Tongue (tissue), 3 donors: ENCODE measurements at places on chromosomes 4 and X. TPM values are rescaled to one million over a fixed set of nuclear protein-coding genes. Genes with fewer than 3 reads are reported as not detected.

The XAGE2 gene
- not detected for total RNA-seq

DNA sequence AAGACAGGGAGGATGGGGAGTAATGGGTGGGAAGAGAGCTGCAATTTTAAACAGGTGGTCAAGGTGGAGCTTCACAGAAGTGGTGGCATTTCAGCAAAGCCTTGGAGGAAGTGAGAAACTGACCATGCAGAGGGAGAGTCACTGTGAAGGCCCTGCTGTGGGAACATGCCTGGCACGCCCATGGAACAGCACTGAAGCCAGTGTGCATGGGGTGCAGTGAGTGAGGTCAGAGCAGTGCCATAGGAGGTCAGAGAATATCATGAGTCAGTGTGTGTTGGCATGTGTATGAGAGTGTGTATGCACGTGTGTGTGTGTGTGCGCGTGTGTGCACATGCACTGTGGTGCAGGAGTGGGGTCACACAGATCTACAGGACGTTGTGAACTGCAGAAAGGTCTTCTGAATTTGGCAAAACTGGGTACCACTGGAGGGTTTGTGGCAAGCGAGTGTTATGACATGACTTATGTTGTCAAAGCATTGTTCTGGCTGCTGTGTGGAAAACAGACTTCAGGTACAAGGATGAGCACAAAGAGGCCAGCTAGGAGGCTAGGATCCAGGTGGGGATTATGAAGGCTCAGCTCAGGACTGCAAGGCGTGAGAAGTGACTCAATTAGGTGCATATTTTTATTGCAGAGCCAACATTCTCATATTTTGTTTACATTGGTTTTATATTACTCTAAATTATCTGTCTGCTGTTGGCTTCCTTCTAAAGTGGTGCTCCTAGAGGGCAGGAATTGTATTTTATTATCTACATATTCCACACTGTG lies 34.0 kb downstream of the ZNF827 start:
- DNase-seq, result no peak

DNA sequence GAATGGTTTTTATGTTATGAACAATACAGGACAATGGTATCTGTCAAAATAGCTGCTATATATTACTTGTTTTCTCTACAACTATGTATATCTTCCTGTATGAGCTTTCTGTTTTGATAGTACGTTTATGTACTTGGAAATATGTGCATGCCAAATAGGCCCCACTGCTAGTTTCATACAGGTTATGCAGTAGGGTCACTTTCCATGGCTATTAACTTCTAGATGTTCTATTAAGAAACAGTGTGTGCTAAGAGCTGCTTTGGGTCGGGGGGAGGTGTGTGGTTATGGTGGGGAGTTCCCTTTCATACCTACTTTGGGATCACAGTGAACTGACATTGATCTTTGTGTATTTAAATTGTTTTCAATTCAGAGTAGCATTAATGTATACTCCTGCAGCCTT lies 30.9 kb downstream of the RBPJ start:
- no peak for DNase-seq

GRCh38 chr4:134024251-134024650 lies 177.3 kb downstream of the PABPC4L start:
- peak; percentile 9 for DNase-seq

The IGFBP7 gene
- total RNA-seq, result 201 TPM

The SPANXN3 gene
- total RNA-seq, result not detected

The KIAA1210 gene
- total RNA-seq, result 0.10 TPM

The PSAPL1 gene
- total RNA-seq, result 0.51 TPM

DNA sequence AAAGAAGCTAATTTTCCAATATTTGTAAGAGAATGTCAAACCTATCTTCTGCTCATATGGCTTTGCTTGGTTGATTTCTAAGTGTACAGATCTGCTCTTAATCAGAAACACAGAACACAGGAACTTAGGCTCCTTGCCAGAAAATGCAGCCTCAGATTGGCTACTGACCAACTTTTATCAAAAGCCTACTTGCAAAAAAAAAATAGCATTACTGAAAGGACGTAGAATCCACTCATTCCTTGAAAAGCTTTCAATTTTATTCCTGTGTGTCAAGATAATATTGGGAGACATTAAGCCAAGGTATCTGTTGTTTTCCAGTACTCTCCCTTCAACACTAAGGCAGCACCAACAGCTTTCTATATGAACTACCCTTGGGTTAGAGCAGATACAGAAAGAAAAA lies 127.6 kb upstream of the INTU start:
- peak; percentile 77 for DNase-seq
